ENCODE measurements at places on chromosomes 2 and 18.

- peak; percentile 83 for DNase-seq
Observed at GRCh38 chr2:113157118-113157896, 16.5 kb upstream of the PSD4 start.

- no peak for DNase-seq
Observed at GRCh38 chr2:62215306-62216064, 19.6 kb downstream of the B3GNT2 start.

GRCh38 chr2:64661741-64662169, 8.0 kb upstream of the SERTAD2 start:
- DNase-seq = no peak

DNA sequence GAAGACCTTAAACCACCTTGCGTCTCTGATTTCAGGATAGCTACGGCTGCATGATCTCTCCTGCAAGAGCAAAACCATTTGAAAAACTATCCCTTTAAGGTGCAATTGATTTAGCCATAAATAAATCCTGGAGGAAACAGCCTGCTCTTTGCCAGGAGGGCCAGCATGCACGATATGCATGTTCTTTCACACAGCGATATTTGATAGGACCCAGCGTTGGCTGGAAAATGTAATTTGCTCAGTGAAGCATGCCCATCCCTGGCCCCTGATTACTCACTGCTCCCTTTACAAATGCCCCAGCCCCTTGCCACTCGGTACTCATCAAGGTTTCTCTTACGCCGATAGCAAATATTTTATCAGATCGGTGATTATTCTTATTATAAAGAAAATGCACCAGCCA, 315.4 kb downstream of the CDH2 start:
- DNase-seq = no peak

DNA sequence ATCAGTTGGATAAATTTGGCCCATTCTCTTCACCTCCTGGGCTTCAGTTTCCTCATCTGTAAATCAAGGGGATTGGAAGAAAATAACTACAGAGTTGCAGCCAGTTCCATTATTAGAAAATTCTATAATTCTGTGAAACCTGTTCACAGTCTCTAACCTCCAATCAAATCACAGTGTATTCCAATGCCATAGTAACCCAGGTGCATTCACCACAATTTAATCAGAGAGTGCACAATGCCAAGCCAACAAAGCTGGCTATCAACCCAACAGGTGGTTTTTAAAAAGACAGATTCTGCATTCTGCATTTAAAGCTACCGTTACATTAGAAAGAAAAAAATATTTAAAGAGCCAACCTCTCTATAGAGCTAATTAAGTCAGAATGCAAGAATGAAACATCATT, 308.6 kb downstream of the RNF144A start:
- no peak for DNase-seq

DNA sequence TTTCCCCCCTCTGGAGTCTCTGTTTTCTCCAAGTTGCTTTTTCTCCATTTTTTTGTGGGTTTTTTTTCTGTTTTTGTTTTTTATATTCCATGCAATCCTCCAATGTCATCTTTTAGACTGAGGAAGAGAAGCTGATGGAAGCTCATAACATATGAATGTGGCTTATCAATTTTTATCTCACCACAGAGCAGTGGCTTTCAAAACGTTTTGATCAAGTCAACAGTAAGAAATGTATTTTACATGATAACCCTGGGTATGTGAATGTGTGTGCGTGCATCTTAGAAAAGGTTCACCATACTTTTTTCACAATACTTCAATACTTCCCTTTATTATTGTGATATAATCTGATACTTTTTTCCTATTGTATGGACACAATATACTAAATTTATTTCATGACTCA, 64.6 kb upstream of the CDCA7 start:
- no peak for DNase-seq

- no peak for DNase-seq
Observed at GRCh38 chr2:39632876-39633275, 32.8 kb upstream of the TMEM178A start.

DNA sequence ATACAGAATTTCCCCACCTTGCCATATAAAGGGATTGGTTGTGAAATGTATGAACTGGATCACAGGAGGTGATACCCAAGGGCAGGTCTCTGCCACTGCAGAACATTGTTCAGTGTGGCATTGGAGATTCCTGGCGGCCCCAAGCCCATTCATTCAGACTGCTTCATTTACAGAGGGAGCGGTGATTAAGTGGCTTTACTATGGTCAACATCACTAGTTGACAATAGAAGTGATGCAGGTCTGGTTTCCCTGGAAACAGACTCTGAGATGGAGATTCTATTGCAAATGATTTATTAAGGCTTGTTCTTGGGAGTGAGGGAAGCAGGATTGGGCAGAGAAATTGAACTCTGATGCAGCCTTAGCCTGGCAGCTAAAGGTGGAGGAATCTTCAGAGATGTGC, 62.4 kb downstream of the ZDBF2 start:
- no peak for DNase-seq

DNA sequence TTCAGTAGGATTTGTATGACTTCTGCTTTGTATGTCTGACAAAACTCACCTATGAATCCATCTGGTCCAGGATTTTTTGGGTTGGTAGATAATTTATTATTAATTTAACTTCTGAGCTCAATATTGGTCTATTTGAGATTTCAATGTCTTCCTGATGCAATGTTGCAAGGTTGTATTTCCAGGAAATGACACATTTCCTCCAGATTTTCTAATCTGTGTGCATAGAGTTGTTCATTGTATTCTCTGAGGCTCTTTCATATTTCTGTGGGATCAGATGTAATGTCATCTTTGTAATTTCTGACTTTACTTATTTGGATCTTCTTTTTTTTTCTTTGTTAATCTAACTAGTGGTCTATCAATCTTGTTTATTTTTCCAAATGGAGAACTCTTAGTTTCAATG, 584.7 kb upstream of the SETBP1 start:
- no peak for DNase-seq

DNA sequence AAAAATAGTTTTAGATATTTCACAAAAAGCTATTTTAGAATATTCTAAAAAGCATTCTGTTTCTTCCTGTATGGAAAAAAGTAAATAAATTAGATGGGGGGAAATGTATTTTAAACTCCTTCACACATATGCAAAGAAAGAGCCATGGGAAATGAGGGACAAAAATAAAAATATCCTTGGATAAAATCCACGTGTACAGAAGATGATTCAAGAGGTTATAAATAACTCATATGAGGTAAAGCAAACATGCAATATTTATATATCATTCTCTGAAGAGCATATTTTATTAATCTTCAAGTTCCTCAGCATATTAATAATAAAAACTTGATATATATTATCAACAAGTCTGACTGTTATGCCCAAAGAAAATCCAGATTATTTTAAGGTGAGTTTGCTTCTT, 8.8 kb upstream of the GFPT1 start:
- no peak for DNase-seq

DNA sequence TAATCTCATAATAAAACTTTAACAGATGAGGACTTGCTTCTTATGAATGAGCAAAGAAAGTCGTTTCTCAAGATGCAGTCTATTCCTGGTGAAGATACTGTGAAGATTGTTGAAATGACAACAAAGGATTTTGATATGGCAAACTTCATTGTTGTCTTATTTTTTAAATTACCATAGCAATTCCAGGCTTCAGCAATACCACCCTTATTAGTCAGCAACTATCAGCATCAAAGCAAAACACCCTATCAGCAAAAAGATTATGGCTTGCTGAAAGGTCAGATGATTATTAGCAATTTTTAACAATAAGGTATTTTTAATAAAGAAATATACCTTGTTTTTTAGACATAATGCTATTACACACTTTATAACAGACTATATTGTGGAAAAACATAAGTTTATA, 88.3 kb downstream of the COL5A2 start:
- no peak for DNase-seq

DNA sequence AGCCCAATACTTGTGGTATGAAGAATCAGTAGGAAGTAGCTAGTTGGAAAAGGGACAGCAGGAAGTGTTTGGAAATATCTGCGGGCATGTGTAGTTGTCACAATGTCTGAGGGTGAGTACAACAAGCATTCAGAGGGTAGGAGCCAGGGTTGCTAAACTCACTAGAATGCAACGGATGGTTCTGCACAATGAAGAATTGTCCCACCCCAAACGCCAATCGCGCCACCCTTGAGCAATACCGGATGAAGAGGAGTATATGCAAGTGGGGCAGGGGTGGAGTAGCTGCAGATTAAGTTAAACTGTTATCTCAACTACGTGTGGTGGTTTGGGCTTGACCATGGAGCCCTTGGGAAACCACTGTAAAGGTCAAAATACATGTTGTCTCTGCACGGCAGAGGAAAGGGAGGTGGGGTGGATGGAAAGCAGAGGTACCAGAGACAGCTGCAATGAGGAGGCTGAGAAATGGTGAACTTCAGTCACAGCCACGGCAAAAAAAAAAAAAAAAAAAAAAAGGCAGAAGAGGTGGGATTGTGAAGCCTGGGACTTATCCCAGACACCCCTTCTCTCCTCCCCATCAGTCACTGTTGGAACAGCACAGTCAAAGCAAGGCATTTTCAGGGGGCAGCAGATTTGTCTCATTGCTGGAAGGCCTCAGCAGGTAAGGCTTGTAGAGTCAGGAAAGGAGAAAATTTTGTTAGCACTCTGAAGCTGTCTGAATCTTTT, 5.2 kb downstream of the CCL20 start:
- peak; percentile 77 for DNase-seq

- DNase-seq = no peak
Observed at GRCh38 chr2:84417453-84418145, 41.5 kb downstream of the SUCLG1 start.

DNA sequence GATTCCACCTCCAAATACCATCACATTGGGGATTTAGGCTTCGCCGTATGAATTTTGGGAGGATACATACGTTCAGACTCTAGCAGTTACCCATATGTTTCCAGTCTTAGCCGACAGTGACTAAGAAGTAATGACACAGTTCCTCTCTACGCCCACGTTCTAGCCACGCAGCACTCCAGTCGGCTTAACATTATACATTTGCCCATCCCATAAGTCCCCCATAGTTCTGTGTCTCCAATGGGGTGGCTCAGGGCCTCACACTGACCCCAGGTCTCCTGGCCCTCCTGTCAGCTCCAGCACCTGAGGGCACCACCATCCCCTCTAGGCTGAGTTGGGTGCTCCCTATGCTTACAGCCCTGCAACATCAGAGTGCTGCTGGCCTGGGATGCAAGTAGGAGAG, 18.4 kb upstream of the CNDP2 start:
- DNase-seq = no peak

DNA sequence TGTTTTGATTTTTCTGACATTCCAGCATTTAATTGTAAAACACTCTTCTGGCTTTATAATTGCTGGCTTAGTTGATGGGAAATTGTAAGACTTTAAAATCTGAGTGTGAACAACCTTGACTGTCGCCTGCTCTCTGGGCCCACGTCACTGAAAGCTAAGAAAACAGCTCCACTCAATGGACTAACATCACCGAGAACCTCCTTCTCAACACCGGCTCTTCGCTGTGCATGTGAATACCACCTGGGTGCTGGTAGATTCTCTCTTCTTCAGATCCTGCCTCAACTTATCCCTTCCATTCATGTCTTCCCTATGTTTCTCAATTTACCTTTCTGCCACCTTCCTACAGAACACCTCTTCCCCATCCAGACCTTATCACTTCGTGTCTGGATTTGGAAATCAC, 523.1 kb upstream of the ID2 start:
- DNase-seq = no peak

DNA sequence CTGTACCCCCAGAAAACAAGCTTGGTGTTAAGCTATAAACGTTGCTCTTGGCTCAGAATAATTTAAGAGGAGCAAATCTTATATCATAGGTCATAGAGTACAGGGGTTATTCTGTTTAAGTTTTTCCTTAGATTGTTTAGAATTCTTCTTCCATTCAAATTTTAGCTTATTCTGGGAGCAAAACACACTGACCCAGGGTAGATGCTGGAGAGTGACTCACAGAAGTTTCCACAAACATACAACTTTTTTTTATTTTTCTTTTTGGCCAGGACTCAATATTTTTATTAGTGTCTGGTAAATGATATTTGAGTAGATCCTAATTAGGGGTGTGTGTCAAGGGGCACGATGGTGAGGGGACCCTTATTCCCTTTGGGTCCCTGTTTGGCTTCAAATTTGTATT, 71.5 kb upstream of the PSME4 start:
- no peak for DNase-seq

DNA sequence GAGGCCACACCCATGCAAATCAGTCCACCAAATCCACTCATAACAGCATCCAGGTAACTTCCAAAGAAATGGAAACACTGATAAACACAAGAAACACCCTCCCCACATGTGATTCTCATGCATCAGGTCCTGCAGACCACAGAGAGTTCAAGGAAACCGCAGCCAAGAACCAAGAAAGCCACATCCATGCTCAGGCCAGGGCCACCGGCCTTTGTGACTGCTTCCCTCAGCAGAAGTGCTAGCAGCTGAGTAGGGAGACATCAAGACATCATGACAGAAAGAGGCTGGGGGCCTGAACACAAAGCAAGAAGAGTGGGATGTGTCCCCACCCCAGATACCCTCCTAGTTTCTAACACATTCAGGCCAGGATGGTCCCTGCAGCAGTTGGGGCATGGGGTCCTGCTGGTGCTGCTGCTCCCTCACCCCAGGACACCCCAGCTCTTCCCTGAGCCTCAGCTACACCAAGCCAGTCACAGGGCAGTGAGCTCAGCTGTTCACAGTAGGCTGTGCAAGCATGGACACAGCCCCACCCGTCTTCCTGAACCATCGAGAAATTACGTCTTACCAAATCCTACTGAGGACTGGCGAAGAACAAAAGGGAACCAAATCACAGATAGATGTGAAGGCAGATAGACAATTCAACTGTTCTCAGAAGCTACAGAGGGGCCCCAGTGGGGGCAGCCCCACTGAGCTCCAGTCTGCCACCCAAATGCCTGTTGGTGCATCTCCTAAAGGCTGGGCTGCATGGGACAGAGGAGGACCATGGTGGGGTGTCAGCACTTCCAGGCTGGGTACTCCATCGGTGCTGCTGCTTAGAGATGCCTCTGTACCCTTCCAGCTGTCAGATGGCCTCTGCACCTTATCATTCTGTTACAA, 60.9 kb downstream of the HDAC4 start:
- no peak for DNase-seq

DNA sequence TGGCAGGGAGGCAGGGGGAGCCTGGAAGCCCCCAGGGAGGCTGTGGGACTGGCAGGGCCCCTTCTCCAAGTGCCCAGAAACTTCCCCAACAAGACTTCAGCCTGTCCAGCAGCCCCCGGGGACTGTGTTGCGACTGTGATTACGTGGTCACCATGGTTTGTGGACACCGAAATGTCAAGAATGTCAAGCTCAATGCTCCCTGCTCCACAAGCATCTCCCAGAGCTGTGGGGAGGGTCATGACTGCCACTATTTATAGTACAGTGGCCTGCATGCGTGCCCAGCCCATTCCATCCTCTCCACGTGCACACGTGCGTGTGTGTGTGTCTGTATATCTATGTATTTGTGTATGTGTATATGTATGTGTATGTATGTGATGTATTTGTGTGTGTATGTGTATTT, 93.8 kb upstream of the MBOAT2 start:
- no peak for DNase-seq

DNA sequence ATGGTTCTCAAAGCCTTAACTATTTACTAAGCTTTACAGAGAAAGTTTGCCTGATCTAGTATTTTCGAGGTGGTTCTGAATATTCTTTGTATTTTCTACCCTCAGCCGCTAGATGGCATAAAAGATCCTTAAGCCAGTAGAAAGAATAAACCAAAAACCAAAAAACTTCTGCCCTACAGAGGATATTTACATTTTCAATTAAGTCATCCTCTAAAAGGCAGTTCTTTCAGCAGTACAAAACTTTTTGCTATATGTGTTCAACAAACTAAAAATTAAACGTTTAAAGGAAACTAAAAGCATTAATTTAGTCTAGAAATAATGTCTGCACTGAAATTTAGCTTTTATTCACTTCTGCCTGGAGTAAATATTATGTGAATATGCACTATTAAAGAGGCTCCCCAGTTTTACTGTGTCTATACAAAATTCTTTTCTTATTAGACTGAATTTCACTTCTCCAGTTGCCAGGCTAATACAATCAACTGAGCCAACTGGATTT, 297.5 kb downstream of the PIEZO2 start:
- no peak for DNase-seq
